Activated T-helper 9 cell treated with anti-CD3 and anti-CD28 coated beads, Interleukin-2, amount 50 U/mL, for 16 hours (primary cell): ENCODE measurements at places on chromosomes 3 and 15.

- no peak for DNase-seq
Measured at GRCh38 chr15:73336756-73337155, 32.0 kb downstream of the HCN4 start.

GRCh38 chr3:33153782-33154181 is 40.0 kb downstream of the CRTAP start:
- DNase-seq = no peak

DNA sequence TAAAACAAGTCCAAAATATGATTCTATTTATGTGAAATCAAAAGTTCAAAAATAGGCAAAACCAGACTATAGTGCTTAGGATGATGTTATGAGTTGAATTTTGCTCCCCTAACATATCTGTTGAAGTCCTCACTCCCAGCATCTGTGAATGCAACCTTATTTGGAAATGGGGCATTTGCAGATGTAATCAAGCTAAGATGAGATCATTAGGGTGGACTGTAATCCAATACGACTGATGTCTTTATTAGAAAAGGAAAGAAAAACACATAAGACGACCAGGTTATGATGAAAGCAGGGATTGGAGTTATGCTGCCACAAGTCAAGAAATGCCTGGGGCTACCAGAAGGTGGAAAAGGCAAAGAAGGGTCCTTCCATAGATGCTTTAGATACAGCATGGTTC is 110.5 kb upstream of the CCDC39 start:
- DNase-seq = no peak

- DNase-seq = no peak
Measured at GRCh38 chr3:123015596-123015995, 12.0 kb downstream of the SEMA5B start.

DNA sequence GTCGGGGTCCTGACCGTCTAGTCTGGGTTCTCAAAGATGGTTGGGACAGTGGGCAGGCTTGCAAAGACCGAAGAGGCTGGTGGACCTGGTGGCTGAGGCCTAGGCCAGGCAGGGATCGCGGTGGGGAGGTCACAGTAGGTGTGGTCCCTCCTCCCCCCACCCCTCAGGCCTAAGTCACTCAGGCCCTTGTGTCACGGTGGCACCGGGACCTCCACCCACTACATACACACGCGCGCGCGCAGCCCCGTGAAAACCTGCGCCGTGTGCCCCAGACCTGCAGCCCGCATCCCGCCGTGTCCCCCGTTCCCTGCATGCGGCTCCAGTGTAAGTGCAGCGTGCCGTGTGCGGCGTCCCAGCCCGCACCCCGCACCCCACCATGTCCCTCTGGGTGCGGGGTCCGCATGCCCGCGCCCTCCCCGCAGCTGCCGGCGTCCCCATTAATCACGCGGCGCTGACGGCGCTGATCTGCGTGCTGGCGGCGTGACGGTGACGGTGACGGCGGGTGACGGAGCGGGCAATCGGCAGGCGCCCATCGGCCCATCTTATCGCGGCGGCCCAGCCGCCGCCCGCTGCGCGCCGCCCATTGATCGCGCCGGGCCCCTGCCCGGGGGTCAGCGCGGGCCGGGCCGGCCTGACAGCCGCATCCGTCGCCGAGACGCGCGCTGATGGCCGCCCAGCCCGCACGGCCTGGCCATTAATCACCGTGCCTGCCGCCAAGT is 24.4 kb downstream of the SEC61A1 start:
- DNase-seq = peak; percentile 15
